ENCODE measurements at places on chromosomes 7 and 10.

DNA sequence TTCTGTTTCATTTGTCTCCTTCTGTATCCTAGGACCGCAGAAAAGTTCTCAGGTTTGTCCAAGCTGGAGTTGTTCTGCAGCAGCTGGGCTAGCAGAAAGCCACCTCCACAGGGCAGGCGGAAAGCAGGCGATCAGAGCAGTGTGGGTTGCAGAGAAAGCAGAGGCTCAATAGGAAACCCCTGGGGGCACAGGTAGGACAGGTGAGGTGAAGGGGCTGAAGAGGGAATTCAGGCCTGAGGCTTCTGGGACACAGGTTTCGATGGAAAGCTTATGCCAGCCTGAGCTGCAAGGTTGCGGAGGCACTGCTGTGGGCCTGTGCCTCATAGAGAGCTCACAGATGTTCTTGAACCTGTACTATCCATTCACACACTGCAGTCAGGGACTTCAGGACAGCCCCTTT, 194.9 kb upstream of the TPK1 start:
- DNase-seq, result no peak

DNA sequence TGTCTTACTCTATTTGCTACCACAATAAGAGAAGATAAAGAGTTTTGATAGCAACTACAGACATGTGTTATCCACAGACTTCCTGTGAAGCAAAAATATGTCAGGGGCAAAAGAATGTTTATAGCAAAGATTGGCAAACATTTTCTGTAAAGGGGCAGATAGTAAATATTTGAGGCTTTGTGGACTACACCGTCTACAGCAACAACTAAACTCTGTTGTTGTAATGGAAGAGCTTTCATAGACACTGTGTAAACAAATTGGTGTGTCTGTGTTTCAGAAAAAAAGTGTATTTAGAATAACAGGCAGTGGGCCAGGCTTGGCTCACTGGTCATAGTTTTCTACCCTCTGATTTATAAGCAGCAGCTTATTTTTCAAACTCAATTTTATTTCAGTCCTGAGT, 521.4 kb downstream of the ANKRD7 start:
- DNase-seq, result no peak

- DNase-seq, result peak; percentile 58
Observed at GRCh38 chr10:58755677-58756076, 243.0 kb downstream of the BICC1 start.

DNA sequence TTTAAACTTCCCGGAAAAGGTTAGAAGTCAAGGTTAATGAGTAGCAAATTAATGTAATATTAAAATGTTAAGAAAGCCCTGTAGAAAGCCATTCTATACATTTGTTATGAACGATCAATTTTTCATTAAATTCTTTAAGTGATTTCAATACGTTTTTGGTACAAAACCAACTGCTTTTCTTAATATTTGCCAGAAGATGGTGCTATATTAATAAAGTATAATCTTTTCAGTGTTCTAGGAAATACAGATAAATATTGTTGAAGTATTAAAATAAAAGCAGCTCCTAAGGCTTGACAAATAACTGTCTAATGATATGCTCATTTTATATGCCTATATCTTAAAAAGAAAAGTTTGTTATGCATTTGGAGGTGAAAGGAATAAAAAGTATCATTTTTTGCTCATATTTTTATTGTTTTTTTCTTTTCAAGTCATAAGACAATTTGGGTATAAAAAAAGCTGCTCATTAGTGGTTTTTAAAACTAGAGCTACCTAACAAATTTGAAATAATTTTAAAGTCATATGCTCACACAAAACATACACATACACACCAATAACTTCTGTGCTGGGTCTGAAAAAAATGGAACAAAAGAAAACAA, 130.3 kb upstream of the POT1 start:
- peak; percentile 3 for DNase-seq

DNA sequence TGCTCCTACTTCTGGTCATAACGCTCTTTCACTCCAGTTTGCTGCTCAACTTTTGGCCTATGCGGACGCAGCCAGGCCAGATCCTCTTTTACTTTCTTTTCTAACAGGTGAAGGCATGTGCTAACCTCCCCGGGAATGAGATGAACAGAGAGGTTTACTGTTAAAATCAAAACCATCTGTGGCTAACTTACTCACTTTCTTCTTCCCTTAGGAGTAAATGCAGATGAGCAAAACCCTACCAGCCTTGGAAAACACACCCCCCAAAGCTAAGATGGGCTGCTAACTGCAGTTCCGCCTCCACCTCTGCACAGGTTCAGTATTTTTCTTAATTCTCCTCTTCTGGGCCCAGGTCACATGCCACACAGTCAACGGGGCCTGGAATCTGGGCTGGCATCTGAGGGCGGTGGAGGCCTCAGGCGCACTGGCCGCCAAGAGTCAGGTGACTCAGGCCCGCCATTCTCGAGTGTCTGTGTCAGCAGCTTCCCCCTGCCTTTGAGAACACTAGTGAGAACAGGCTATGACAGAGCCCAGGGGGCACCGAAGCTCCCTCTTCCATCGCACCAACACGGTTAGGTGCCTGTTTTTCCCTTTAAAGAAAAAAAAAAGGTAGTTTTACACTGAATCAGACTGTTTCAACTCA, 11.1 kb downstream of the FAM53B start:
- DNase-seq, result no peak

DNA sequence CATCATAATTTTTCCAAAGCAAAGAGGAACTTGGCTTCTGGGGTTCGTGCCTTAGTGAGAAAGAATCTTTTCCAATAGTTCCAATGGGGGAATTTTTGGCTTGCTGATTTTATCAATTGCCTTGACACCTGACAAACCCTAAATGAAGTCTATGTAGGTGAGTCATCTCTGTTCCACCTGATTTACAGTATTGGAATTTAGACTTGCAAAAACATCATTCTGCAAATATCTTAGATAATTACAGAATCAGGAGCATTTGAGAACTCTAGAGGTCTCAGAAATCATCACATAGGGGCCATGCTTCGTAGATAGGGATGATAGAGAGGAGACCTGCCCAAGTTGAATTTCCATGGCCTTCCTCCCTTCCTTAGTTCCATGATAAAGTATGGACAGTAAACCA, 9.3 kb downstream of the SLC35G1 start:
- DNase-seq, result no peak

- DNase-seq, result peak; percentile 50
Observed at GRCh38 chr7:20329389-20330238, 1.1 kb upstream of the ITGB8 start.
